Kidney capillary endothelial cell (primary cell): ENCODE measurements at places on chromosomes 13 and 19.

DNA sequence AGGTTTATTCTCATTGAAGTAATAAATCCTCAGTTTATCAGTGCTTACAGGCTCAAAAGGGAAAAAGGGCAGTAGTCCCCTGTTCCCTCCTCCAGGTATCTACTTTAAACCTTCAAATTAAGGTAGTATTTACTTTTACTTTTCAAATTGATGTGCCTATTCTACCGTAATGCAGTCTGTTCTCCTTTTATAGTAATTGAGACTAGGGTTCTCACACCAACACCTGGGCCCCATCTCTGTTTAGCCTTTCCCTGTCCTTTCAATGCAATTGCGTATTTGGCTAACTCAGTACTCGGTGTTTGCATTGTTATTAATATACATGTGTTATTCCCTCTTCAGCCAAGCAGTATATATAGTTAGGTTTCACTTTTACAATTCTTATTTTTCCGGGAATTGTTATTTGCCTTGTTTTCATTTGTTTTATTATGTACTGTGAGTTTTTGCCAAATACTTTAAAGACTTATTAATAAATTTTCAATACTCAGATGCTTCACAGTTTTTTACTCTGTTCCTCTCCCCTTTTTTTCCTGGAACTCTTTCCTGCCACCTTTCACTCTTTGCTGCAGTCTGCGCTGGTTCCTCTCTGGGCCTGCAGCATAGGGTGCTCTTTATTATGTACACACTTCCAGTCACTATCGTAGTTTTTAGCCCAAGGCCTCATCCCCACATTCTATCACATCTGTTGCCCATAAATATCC, 30.3 kb downstream of the USPL1 start:
- DNase-seq: no peak

- peak; percentile 25 for DNase-seq
These were observed 24.2 kb downstream of the C19orf12 start for GRCh38 chr19:29690842-29691241.

- DNase-seq: no peak
These were observed 95.5 kb downstream of the WTIP start for GRCh38 chr19:34577056-34577455.

GRCh38 chr13:101053301-101054093, 362.8 kb downstream of the NALCN start:
- DNase-seq: no peak

GRCh38 chr13:49859560-49859959, 67.1 kb upstream of the KPNA3 start:
- no peak for DNase-seq

- DNase-seq: no peak
These were observed 7.6 kb downstream of the KANK3 start for GRCh38 chr19:8335343-8336071.

GRCh38 chr13:107295416-107296140, 727.6 kb upstream of the ARGLU1 start:
- DNase-seq: no peak

- no peak for DNase-seq
These were observed 31.5 kb downstream of the ADGRE2 start for GRCh38 chr19:14746886-14747285.

- DNase-seq: no peak
These were observed 199.6 kb upstream of the IRS2 start for GRCh38 chr13:109985871-109986450.

DNA sequence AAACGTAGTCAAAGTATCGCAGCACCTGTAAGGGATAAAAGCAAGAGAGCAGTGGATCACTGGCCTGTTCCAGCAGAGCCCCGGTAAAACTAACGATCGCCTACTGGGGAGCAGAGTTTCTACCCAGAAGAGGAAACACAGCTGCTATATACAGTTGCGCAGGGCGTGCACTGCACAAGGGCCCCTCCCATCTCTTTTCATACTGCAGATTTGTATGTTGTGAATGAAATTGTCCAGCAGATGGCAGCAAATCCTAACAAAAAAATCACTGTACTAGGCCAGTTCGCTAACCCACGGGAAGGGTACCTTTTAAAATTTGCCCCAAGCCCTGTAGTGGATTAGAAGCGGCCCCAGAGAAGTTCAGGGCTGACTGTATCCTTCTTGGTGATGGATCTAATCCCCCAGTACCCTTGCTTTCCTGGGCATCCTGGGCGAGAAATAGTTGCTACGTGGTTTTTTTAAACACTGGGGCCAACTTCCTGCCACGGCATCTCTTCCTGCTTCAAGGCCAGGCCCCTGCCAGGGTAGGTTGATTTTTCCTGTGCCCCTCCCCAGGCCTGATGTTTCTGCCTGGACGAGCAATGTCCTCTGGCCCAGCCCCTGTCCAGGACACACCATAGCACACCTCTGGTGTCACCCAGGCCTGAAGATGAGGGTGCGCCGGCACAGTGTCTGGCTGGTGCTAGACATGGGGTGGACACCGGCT, 127.0 kb downstream of the IER2 start:
- DNase-seq: peak; percentile 86

DNA sequence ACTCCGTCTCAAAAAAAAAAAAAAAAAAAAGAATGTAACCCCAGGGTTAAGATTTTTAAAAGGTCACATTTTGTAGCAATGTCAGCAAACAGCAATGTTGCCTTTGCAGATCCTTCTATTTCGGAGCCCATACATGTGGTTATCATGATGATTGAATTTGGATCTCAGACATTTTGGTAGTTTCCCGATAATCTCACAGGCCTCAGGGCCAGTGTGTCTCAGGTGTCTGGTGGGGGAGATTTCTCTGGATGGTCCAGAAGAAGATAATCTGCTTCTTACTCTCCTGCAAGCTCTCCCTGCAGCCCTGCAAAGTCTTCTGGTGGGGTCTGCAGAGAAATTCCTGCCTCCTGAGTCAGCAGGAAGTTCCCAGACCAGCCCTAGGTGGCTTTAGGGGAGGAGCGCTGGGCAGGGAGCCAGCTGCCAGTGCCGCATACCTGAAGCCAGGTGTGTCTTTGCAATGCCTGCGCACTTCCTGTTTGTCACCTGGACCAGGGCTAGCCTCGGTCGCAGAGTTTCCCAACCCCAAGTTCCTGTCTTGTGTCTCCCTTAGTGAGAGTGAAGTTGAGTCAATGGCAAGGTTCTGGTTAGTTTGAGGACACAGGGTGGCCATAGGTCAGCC, 1.4 kb downstream of the SH2D3A start:
- DNase-seq: no peak

- no peak for DNase-seq
These were observed 221.3 kb upstream of the TRPC4 start for GRCh38 chr13:38090913-38091312.
